ENCODE measurements at places on chromosomes 7 and 10.

DNA sequence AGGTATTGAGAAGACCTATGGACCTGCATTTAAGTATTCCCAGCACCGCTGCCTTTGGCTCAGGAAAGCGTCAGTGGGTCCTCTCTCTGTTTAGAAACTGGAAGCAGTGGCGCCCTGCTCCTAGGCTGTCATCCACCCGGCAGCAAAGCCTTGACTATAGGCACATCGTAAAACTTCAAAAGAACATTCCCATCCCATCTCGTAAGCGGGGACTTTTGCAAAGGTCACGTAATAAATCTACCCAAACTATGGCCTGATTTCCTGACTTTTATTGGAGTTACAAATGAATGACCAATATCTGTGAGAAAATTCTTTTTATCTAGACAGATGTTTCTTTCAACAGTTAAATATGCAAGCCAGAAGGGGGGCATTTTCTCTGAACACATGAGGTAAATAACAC, 115.8 kb upstream of the TCERG1L start:
- DNase-seq = no peak

DNA sequence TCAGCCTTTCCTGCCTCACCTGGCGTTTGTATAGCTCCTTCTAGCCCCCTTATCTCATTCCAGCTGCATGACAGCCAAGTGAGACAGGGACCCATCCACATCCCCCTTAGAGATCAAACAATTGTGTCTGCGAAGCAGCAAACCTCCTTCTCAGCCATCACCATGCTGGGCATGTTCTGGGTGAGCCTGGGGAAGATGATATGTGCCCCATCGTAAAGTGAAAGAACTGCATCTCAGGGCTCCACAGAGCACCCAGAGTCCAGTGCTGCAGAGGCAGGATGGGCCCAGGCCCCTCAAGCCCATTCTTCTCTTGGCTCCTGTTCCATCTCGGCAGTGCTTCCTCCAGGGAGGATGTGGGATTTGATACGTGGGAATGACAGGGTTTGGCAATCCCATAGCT, 43.2 kb downstream of the FIGNL1 start:
- no peak for DNase-seq

GRCh38 chr10:944034-944831, 12.7 kb upstream of the LARP4B start:
- peak; percentile 95 for DNase-seq

DNA sequence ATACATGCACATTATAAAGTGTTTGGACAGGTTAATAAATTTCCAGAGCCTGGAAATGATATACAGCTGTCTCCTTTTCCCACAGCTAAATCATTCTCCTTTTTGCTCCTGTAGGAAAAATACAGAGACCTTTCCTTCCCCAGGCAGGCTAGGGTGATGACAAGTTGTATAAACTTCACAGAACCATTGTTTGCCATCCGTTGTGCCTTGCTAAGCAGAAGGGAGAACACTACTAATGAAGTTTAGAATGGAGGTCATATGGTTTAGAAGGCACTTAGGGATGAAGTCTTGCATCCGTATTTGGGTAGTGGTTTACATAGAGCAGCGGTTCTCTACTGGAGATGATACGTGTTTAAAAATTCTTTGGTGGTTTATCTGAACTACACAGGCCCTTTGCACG, 46.0 kb downstream of the NAMPT start:
- DNase-seq = no peak

GRCh38 chr10:1115607-1115955, 59.4 kb downstream of the WDR37 start:
- DNase-seq = no peak
